Naive thymus-derived CD8-positive, alpha-beta T cell (primary cell): ENCODE measurements at places on chromosomes 4 and X. TPM values are rescaled to one million over a fixed set of nuclear protein-coding genes. Genes with fewer than 3 reads are reported as not detected.
A peak's percentile ranks its signal among the peaks of the same experiment; 100 is the strongest.

HDX gene
- 0.30 TPM for polyA plus RNA-seq

APELA gene
- not detected for polyA plus RNA-seq

ZXDB gene
- 4.0 TPM for polyA plus RNA-seq

PABPC1L2B gene
- polyA plus RNA-seq: not detected

SLC9B1 gene
- 1.9 TPM for polyA plus RNA-seq

GRCh38 chr4:147880511-147880910 is 148.6 kb downstream of the ARHGAP10 start:
- DNase-seq: no peak

GRCh38 chr4:143099693-143100092 is 85.0 kb upstream of the USP38 start:
- DNase-seq: no peak

DNA sequence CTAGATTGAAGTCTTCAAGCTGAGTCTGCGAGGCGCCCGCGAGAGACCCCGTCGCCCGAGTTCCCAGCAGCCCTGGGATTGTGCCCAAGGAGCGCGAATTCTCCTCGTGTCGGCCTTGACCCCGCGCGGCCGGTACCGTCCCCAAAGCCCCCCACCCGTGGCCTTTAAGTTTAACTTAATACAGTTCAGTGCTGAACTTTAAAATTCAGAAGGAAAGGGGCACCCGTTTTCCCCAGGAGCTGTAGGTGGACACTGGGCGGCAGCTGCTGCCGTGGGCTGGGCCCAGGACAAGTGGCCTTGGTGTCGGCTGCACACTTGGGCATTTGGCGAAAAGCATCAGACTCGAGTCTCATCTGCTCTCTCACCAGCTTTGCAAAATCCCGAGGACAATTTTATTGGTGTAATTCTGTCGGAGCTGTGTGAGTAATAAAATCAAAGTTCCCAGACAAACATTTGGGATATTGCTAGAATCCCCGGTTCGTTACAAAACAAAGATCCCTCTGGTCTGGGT is 634 bp downstream of the CWH43 start:
- no peak for DNase-seq

- no peak for DNase-seq
Measured at GRCh38 chr4:33930497-33930896, 2313.8 kb downstream of the ARAP2 start.

DNA sequence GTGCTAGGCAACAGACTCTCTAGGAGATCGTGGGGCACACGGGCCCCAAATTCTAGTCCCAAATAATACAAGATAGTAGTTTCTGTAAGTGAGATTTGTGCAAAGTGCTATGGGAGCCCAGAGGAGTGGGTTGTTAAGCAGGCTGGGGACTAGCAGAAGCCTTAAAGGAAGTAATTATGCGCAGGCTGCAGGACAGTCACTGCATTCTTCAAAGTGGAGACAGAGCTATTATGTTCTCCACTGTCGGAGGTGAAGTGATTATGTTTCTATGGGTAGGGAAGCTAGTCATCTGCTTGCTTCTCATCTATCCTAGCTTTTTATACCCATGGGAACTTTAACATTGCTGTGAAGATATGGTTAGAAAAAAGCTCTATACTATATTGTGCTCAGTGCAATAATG is 154.2 kb downstream of the CPE start:
- no peak for DNase-seq

DNA sequence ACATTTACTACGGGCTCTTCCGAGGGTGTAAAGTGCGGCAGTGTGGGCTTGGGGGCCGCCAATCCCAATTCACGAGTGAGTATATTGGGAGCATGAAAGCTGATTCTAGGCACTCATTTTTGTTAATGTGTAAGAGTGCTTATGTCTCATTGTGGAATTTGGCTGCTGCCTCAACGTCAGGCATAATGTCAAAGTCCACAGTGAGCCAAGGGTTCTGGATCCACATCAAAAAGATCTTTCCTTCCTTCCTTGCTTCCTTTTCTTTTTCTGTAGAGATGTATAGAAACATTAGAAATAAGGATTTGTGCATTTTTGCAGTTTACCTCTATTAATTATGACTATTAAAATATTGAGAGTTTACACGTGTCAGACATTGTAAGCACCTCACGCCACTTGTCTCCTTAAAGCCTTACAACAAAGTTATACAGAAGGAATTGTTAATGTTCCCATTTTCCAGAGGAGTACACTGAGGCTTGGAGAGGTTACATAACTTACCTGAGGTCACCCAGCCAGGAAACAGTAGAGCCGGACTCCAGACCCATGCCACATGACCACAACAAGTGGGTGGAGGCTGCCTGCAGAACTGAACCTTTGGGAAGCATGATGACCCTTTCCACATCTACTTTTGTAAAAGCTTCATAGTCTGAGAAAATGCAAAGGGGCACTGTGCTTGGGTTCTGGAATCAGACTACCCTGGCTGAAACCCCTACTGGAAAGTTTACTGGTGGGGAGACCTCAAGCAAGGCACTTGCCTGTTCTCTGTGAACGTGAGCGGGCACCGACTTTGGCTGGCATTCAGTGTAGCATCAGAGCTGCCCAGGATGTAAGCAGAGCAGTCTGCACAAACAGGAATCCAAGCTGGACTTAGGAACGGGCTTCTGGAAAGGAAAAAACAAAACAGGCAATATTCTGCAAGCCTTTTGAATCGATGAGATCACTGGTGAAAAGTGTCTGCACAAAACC is 761 bp downstream of the CLRN2 start:
- no peak for DNase-seq

DNA sequence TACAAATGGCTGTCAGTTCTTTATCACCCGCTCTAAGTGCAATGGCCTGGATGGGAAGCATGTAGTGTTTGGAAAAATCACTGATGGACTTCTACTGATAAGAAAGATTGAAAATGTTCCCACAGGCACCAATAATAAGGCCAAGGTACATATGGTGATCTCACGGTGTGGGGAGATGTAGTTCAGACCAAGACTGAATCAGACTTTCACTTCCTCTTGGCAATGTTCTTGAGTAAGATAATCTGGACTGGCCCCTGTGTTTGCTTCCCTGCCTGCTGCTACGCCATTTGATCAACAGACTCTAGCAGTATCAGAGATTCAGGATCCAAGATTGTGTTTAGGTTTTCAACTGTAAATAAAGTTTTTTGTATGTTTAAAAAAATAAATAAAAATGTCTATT is 682.2 kb upstream of the AMOT start:
- no peak for DNase-seq

- DNase-seq: no peak
Measured at GRCh38 chr4:10371869-10372471, 85.3 kb downstream of the ZNF518B start.

DNA sequence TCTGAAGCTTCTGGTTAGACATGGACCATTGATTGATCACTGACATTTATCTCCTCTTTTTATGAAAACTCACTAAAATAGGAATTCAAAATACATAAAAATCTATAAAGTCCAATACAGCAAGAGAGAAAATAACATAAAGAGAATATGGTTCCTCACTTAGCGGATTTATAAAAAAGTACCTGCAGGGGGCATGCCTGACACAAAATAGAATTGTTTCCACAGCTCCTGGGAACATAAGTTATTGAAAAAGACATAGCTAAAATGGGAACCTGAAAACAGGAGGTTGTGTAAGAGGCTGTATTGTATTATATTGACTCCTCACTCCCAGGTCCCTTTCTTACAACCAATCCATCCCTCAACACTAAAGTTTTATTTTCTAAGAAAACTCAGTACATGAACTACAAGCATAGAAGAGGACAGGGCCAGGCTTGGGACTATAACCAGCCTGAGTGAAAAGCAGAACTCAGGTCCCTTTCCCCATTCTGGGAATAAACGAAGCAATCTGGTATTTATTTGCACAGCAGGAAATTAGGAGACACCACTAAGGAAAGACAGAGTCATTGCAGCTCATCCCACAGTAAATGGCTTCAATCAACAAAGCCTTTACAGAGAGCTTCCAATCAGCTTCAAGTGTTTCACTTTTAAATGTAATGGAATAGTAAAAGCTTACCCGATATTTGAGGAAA is 121.1 kb upstream of the NDST4 start:
- no peak for DNase-seq

GRCh38 chr4:184613405-184613804 is 35.8 kb downstream of the CASP3 start:
- no peak for DNase-seq

GRCh38 chrX:113644426-113644825 is 803.8 kb upstream of the AMOT start:
- DNase-seq: no peak

GRCh38 chr4:22515888-22516541 is at the start of gene ADGRA3:
Gene ADGRA3 (minus strand): TSS chr4:22516066. CDS start chr4:22515784, 282 bp downstream.
- peak; percentile 12 for DNase-seq
